ENCODE measurements at places on chromosomes 16 and 17.

- DNase-seq: no peak
Measured at GRCh38 chr17:44204441-44204882, 4.8 kb upstream of the ATXN7L3 start.

DNA sequence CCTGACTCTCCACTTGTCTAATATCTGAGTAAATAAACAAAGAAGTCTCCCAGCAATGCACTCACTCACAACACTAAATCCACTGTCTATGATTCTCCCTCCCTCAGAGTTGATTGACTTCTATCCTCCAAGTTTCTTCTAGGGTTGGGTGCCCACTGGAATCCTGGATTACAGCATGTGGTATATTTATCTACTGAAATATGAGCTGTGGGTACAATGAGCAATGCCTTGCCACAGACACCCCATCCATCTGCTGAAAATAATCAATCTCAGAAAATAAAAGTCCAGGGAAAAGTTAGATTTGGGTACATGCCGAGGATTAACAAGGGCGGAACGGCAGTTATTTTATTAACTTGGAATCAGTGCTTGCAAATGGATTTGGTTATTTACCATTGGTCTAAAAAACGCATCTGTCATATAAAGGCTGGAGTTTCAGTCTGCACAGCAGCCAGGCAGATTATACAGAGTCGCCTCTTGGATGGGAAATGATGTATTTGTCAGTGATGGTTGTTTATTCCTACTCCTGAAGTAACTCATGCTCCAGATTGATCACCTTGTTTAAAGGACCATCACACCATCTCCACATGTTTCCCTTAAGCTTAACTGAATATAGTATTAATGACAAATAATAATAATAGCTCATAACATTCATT, 193.9 kb upstream of the SOX9 start:
- DNase-seq: no peak

DNA sequence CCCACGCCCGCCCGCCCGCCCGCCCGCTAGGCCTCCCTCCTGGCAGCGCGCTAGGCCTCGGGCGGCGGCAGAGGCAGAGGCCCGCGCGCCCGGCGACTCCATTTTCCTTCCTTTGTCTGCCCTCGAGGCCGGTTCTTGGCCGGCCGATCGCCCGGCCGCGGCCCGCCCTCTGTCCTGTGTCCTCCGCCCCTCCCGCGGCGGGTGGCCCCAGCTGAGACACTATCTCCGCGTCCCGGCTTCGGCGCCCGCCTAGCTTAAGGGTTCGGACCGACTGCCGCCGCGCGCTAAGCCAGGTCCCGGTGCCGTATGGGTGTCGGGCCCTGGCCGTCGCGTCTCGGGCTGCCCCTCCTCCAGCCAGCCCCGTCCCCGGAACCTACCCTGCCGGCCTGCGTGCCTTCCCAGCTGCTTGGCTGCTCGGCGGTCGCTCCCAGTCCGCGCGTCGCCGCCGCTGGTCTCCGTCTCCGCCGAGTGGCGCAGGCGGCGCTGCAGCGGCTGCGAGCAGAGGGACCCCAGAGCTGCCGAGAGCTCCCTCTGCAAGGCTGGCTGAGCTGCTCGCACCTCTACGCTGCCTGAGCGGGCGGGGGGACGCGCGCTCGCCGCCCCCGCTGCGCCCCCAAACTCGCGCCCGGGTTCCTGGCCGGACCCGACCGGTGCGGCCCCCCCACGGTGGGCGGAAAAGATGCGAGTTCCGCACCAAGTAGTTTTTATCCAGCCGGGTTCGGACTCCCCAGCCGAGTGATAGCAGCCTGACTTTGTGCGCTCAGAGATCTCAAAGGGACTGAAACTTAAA, 787 bp downstream of the CTCF start:
- peak; percentile 28 for DNase-seq

DNA sequence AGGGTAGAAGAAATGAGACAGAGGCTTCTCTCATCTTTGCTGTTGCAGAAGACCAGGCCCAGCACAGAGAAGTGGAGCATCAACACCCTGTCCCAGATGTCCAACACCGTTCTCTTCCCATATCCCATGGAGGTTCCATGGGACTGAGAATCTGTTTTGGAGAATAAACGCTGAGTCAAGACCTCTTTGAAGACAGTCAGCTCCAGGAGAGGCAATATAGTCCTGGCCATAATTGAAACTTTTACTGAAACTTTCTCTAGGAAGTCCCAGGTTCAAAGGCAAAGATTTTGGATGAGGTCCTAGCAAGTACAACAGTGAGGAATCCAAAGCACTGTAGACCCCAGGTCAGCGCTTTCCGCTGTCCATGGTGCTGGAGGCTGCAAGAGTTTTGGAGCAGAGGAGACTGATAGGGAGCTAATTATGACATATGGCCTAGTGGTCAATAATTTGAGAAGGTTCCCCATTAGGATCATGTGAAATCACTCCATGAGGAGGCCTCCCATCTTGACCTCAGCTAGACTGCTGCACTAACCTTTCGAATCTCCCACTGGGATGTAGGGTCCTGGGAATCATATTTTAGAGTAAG, 36.0 kb downstream of the OSBPL7 start:
- DNase-seq: no peak

GRCh38 chr17:28853295-28853694, 1.5 kb upstream of the ERAL1 start:
- DNase-seq: no peak

- DNase-seq: no peak
Measured at GRCh38 chr17:1076299-1076981, 79.5 kb downstream of the TIMM22 start.

GRCh38 chr17:65956814-65957213, 235.1 kb downstream of the CEP112 start:
- DNase-seq: no peak

- DNase-seq: no peak
Measured at GRCh38 chr16:26050472-26050871, 358.7 kb downstream of the HS3ST4 start.

GRCh38 chr16:51114382-51114781, 36.7 kb downstream of the SALL1 start:
- DNase-seq: no peak

DNA sequence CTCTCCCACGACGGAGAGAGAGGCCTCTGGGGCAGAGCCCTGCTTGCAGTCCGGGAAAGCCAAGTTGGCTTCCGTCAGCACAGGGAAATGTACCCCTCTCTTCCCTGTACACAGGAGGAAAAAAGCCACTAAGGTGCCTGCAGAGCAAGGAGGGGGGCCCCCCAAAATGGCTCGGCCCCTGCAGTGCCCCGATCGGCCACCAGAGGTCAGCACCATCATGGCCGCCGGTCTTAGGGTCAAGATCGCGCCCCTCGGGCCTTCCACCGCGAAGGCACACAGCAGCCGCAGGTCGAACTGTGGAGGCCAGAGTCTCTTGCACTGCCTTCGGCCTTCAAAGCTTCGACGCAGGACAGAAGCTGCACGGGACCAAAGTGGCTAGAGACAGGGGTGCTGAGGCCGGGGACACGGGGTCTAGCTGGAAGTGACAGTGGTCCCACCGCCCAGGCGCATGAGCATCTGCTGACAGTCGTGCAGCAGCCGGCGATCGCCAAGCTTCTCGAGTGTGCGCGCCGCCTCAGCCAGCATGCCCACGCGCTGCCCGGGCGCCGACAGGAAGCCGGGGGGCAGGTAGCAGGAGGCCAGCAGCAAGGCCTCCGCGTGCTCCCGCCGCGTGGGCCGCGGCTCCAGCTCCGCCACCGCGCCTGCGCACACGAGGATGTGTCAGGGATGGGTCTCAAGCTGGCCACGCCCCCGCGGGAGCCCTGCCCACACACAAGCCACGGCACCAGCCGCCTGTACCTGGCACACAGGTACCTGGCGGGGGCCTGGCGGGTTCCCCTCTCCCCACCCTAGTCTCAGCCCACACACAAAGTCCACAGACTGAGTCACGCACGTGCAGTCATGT, 24.4 kb downstream of the SREBF1 start:
- DNase-seq: no peak

DNA sequence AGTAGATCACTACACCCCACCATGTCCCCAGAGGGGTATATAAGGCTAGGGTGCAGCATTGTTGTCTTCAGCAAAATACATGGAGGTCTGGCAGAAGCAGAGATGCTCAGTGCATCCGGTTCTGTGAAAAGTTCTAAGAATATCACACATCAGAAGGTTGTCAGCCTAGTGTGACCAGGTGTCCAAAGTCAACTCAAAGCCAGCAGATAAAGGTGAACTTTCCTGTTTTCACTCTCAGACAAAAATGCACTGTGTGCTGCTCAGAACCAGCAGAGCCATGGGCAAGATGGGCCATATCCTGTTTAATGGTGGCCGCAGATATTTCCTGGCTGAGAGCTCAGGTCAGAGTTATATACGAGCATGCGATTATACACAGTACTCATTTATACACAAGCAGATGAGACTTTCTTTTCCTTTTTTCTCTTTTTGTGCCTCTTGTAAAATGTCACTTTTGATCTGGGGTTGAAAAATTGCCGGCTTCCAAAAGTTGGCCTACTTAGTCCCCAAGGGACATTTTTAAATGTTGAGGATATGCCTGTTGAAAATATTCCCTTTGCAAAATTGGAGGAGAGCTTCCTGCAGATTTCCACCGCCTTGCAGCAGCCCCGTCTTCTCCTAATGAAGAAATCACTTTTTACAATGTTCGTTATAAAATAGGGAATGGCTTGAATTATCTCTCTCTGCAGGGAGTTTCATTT, 425.6 kb upstream of the SALL1 start:
- no peak for DNase-seq

- no peak for DNase-seq
Measured at GRCh38 chr17:80872501-80873306, 118.9 kb upstream of the CHMP6 start.

- no peak for DNase-seq
Measured at GRCh38 chr16:89049484-89050118, 44.1 kb upstream of the ACSF3 start.

GRCh38 chr17:80751946-80752581, 207.4 kb downstream of the RPTOR start:
- no peak for DNase-seq

GRCh38 chr17:29039764-29040598, 3.0 kb upstream of the PIPOX start:
- DNase-seq: no peak

- DNase-seq: peak; percentile 36
Measured at GRCh38 chr17:50661795-50662391, 27.2 kb downstream of the ABCC3 start.

- peak; percentile 41 for DNase-seq
Measured at GRCh38 chr17:42720996-42721583, 23.8 kb downstream of the EZH1 start.

GRCh38 chr17:38891441-38891840, 21.6 kb downstream of the LASP1 start:
- DNase-seq: no peak

DNA sequence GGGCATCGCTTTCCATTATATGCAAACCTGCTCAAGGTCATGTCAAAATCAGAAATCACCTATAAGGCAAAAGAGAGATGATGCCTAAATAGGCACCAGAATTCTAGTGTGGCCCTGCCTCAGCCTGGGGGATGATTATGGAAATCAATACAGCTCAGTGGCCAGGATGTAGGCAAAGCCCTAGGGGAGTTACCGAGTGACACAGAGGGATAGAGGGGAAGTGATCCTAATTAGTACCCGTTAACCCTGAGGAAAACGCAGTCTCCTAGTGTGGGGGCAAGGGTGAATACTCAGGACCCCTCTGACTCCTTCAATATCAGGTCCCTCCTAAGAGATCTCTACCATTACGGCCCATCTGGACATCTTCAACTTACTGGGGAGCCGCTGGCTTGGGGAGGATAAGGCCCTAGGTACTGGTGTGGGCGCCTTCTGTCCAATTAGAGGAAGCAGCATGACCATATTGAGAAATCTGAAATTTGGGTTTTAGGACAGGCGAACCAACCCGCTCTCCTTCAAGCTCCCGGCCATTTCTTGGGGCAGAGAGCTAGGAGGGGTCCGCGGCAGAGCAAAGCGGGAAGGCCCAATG, 725 bp downstream of the NT5C3B start:
- no peak for DNase-seq

- DNase-seq: no peak
Measured at GRCh38 chr16:424033-424622, 1.3 kb upstream of the RAB11FIP3 start.

DNA sequence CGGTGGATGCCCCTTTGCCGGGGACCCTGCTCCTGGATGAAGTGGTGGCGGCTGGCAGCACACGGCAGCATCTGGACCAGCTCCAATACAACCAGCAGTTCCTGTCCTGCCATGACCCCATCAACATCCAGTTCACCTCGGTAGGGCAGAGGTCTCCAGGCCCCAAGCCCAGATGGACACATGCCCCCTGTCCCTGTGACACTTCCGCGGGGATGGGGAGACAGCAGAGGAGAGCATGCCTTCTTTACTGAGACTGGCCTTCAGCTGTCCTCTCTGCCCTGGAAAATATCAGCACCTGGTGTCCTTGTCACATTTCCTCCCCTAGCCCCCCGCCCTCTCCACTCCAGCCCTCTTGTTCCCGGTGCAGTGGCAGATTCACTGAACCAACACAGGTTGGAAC, 6.2 kb downstream of the CHAD start:
- no peak for DNase-seq

DNA sequence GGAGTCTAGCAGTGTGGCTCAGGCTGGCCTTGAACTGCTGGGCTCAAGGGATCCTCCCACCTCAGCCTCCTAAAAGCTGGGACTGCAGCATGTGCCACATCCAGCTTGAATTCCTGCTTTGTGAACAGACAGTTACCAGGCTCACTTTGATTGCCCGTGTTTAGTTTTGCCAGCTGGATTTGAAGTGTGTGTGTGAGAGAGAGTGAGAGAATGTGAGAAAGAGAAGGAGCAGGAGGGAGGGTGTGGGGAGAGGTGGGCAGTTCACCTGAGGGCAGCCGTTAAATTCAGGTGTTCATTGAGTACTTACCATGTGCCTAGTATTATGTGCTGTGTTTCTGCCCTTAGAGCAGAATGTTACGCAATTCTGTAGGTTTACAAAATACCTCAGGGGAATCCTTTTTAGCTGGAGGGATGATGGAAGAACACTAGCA, 4.7 kb downstream of the DUSP14 start:
- no peak for DNase-seq

GRCh38 chr17:5708344-5708743, 124.0 kb upstream of the NLRP1 start:
- no peak for DNase-seq

DNA sequence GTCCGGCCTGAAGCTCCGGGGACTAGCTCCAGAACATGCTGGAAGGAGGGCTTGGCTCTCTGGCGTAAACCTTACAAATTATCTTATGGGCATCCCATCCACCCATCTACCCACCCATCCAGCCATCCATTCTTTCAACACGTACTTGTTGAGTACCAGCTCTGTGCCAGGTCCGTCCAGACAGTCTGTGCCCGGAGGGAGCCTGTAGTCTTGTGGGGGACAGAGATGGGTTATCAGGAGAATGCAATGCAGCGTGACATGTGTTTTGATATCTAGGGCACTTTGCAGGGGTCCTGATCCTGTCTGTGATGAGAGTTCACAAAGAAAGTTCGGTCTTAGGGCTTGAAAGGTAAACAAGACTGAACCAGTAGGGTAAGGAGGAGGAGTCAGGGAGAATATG, 4.1 kb upstream of the SLC13A2 start:
- DNase-seq: no peak

Measured in stimulated activated CD4-positive, alpha-beta T cell treated with anti-CD3 and anti-CD28 coated beads, TNF-alpha, amount 100 ng/mL, for 48 hours (primary cell).